ENCODE measurements at places on chromosomes 3 and 15. TPM values are rescaled to one million over a fixed set of nuclear protein-coding genes. Genes with fewer than 3 reads are reported as not detected.

GRCh38 chr3:46100812-46101211 lies 73.5 kb upstream of the XCR1 start:
- H3K27ac ChIP-seq = no peak overlapping the region
- DNase-seq = no peak
- no peak overlapping the region for H3K4me3 ChIP-seq

AGBL1 gene
- not detected for total RNA-seq

DNA sequence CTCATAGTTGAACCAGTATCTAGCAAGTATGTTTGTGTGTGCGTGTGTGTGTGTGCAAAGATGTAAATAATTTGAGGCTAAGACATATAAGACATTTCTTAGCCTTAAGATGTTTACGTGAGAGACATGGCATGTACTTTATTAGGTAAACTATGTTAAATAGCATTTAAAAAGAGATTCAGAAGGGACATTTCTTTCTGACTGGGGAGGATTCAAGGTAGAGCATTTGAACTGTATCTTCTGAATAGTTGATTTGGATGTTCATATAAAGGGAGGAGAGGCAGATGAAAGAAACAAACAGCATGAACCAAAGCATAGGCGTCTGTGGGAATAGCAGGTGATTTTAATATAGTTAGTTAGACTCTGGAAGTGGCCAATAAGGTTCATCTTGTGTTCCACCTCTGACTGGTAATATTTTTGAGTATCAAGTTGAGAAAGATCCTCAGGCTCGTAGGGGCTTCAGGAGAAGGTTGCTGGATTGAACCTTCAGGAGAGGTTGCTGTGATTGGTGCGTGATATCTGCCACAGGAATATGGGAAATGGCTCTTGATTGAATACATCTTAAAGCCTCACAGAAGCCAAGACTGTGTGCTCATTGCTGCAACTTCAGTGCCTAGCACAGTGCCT lies 12.6 kb downstream of the NFKBIZ start:
- DNase-seq = no peak
- peak overlapping the region; percentile 10 for H3K27ac ChIP-seq
- peaks cover 13% of the 10 kb centered on the region for H3K4me1 ChIP-seq
- H3K4me3 ChIP-seq = no peak overlapping the region

BMF gene
- total RNA-seq = 5.2 TPM

DNA sequence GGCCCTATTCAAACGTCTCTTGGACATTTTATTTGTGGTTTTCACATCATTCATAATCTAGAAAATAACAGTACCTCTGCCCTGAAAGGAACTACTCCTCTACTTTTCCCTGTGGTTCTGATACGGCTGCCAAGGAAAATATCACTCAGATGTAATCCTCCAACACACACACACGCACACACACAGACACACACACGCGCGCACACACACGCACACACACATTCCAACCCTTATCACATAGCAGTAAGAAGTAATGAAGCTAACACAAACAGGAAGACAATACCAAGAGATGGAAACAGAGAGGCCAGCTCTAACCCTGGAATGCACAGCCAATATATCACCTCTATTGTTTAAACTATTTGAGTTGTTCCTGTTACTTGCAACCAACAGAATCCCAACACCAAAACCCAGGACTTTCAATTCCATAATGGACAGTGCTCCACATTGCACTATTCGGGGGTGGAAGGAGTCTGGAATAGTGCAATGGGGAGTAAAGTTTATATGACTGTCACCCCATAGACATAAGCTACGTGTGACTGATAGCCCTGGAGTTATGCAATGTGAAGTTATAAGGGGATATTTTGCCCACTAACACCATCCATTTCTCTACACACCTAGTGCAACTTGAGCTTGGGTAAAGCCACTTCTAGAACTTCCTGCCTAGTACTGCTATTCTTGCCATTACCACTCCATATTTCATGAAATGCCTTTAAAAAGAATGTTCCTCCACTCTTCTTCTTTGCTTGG lies 71.3 kb upstream of the FNDC3B start:
- H3K4me3 ChIP-seq = no peak overlapping the region
- H3K27ac ChIP-seq = peak overlapping the region; percentile 70
- no peaks in the 10 kb centered on the region for H3K36me3 ChIP-seq

- H3K4me1 ChIP-seq = peaks cover 22% of the 10 kb centered on the region
- no peak for DNase-seq
- no peaks in the 10 kb centered on the region for H3K27me3 ChIP-seq
- H3K27ac ChIP-seq = no peak overlapping the region
- no peak overlapping the region for H3K4me3 ChIP-seq
Observed at GRCh38 chr3:15271030-15271429, 61.4 kb downstream of the SH3BP5 start.

DNA sequence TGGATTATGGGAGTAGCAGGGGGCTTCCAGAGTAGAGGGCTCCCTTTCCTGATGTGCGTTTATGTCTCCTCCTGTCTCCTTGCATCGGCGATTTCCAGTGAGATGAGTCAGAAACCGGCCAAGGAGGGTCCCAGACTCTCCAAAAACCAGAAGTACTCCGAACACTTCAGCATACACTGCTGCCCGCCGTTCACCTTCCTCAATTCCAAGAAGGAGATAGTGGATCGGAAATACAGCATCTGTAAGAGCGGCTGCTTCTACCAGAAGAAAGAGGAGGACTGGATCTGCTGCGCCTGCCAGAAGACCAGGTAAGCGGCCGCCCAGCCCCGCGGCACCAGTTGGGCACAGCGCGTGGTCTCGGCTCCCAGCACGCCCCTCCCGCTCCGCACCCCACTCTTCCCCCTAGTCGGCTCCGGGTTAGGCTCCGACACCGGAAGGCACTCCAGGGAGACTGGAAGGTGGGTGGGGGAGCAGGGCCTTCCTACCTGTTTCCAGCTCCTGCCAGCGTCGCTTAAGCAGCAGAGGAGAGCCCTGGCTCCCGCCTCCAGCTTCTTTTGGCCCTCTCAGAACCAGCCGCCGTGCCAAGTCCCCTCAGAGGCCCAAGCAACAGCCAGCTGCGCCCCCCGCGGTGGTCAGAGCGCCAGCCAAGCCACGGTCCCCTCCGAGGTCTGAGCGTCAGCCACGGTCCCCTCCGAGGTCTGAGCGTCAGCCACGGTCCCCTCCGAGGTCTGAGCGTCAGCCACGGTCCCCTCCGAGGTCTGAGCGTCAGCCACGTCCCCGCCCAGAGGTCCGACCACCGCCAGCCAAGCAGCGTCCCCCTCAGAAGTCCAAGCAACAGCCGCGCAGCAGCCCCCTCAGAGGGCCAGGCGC lies 34.7 kb downstream of the MOBP start:
- H3K4me3 ChIP-seq = no peak overlapping the region
- no peak for DNase-seq
- peaks cover 43% of the 10 kb centered on the region for H3K27me3 ChIP-seq
- peaks cover 7% of the 10 kb centered on the region for H3K4me1 ChIP-seq
- H3K36me3 ChIP-seq = no peaks in the 10 kb centered on the region

DNA sequence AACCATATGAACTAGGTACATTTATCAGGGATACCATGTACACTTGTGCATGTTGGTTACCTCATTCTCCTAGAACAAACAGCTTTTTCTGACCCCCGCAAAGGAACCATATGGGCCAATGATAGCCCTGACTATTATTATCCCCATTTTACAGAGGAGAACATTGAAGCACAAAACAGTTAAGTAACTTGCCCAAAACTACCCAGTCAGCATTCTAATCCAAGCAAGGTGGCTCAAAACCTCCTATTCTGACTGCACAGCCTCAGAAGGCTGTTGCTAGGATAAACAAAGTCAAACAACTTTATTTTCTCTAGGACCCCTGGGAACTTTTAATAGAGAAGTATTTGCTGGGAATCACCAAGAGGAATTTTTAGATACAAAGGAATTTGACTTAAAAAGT lies 36.7 kb downstream of the CFAP44 start:
- no peaks in the 10 kb centered on the region for H3K4me1 ChIP-seq
- H3K27ac ChIP-seq = no peak overlapping the region
- DNase-seq = no peak
- no peaks in the 10 kb centered on the region for H3K27me3 ChIP-seq
- peaks cover 2% of the 10 kb centered on the region for H3K36me3 ChIP-seq

LYZL4 gene
- total RNA-seq = not detected

GRCh38 chr15:40451527-40452158 lies 10.9 kb downstream of the BAHD1 start:
- H3K4me1 ChIP-seq = peaks cover 26% of the 10 kb centered on the region
- H3K27me3 ChIP-seq = no peaks in the 10 kb centered on the region
- no peak overlapping the region for H3K4me3 ChIP-seq
- H3K36me3 ChIP-seq = no peaks in the 10 kb centered on the region
- no peak for DNase-seq

DNA sequence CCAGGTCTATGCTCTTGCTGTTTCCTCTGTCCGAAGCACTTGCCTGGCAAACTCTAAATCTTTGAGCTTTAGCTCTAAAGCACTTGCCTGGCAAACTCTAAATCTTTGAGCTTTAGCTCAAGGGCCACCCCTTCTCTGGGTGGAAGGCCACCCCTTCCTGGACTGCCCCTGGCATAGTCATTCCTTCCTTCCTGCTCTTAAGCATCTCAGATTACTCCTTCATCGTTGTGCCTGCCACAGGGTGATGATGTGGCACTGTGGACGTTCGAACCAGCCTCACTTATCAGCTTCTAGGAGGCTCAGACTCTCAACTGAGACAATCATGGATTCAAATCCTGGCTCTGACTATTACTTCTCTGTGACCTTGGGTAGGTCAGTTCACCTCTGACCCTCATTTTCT lies 10.5 kb upstream of the CRABP1 start:
- H3K4me3 ChIP-seq = no peak overlapping the region
- H3K4me1 ChIP-seq = peaks cover 7% of the 10 kb centered on the region
- no peaks in the 10 kb centered on the region for H3K36me3 ChIP-seq
- no peak overlapping the region for H3K27ac ChIP-seq
- peak; percentile 52 for DNase-seq
- H3K27me3 ChIP-seq = no peaks in the 10 kb centered on the region

GRCh38 chr3:62665627-62666437 lies 209.4 kb downstream of the CADPS start:
- H3K4me3 ChIP-seq = no peak overlapping the region
- H3K27me3 ChIP-seq = no peaks in the 10 kb centered on the region
- DNase-seq = peak; percentile 71
- no peaks in the 10 kb centered on the region for H3K36me3 ChIP-seq
- no peak overlapping the region for H3K27ac ChIP-seq
- no peaks in the 10 kb centered on the region for H3K4me1 ChIP-seq

DNA sequence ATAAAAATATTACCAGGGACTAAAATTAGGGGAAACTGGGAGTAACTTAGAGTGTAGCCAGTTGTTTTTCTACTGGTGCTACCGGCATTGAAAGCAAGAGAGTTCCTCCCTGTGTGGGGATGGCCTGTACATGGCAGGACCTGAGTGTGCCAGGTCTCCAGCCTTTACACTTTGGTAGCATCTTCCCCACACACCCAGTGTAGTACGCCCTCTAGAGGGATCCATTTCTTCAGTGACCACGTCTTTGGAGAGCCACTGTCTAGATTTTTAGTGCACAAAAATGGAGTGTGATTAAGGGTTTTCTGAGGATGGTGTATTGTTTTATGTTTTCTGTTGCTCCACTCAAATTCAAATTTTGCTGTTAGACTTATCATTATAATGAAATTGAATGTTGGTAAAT lies 507.0 kb upstream of the TPRG1 start:
- H3K27me3 ChIP-seq = no peaks in the 10 kb centered on the region
- no peak overlapping the region for H3K27ac ChIP-seq
- no peaks in the 10 kb centered on the region for H3K36me3 ChIP-seq
- no peaks in the 10 kb centered on the region for H3K4me1 ChIP-seq
- DNase-seq = peak; percentile 71

DNA sequence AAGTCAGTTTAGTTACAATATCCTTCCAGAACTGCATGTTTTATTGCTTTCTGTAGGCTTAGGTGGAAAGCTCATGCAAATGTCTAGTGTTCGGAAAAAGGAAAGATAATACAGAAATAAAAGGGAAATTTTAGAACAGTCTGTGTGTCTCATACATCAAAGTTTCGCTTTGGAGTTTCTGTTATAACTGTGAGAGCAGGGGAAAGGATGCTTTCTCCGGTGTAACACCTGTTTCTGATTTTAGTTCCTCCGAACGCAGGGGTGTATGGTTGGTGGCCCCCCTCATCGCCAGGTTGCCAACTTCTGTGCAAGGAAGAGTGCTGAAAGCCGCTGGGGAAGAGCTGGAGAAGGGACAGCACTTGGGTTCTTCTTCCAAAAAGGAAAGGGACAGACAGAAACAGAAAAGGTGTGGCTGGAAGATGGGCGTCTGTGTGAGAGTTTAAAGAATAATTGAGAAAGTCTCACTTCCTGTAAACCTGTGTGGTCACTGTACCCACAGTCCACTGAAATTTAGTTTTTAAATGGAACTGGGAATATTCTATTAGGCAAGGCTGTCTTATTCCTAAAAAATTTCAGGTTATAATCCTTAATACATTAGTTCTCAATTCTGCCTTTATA lies 6.7 kb downstream of the P2RY12 start:
- H3K4me3 ChIP-seq = no peak overlapping the region
- no peaks in the 10 kb centered on the region for H3K27me3 ChIP-seq
- no peak for DNase-seq

GRCh38 chr3:61828880-61829721 lies 267.7 kb downstream of the PTPRG start:
- H3K27ac ChIP-seq = no peak overlapping the region
- H3K4me3 ChIP-seq = no peak overlapping the region
- H3K27me3 ChIP-seq = no peaks in the 10 kb centered on the region
- no peaks in the 10 kb centered on the region for H3K4me1 ChIP-seq

HGD gene
- 0.11 TPM for total RNA-seq

DNA sequence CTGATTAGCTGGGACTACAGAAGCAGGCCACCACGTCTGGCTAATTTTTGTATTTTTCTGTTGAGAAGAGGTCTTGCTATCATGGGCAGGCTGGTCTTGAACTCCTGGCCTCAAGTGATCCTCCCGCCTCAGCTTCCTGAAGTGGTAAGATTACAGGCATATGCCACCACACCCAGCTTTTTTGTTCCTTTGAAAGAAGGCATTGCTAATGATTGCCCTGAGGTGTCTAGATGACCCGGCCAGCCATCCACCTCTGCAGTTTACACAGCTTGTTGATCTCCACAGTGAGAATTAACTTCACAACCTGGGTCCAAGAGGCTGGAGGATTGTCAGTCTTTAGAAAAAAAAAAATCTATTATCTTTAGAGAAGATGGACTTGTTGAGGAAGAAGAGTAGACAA lies 58.7 kb downstream of the SMAD3 start:
- no peak overlapping the region for H3K4me3 ChIP-seq
- no peak for DNase-seq

- H3K36me3 ChIP-seq = peaks cover 42% of the 10 kb centered on the region
- H3K4me3 ChIP-seq = peak overlapping the region; percentile 85
- no peak overlapping the region for H3K27ac ChIP-seq
- H3K4me1 ChIP-seq = peaks cover 15% of the 10 kb centered on the region
Observed at GRCh38 chr3:49119439-49119838, 1.2 kb downstream of the USP19 start.

- H3K4me1 ChIP-seq = peaks cover 42% of the 10 kb centered on the region
- H3K4me3 ChIP-seq = no peak overlapping the region
- H3K36me3 ChIP-seq = peaks cover 10% of the 10 kb centered on the region
- no peaks in the 10 kb centered on the region for H3K27me3 ChIP-seq
Observed at GRCh38 chr3:50242851-50243542, 7.0 kb downstream of the GNAI2 start.

Data from PC-3 (cell line).